Activated CD4-positive, alpha-beta T cell treated with anti-CD3 and anti-CD28 coated beads, Interleukin-2, amount 50 U/mL, for 24 hours (primary cell): ENCODE measurements at places on chromosomes 16 and 17.

DNA sequence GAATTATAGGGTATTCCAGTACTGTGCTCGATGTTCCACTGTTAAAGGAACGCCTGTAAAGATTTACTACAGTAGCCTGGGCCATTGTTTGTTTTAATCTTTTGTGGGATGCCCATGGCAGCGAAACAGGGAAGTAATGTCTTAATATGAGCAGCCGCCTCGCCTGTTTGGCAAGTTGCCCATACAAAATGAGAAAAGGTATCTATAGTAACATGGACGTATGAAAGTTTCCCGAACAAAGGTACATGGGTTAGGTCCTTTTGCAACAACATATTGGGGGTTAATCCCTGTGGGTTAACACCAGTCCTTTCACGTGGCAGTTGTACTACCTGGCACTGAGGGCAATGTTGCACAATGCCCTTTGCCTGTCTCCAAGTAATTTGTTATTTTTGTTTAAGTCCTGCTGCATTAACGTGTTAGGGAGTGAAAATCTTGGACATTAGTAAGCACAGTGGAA, 21.1 kb upstream of the TMC5 start:
- DNase-seq: no peak

GRCh38 chr16:89209522-89210044, 7.9 kb upstream of the ZNF778 start:
- DNase-seq: no peak

GRCh38 chr17:73609758-73610157, 34.5 kb downstream of the SDK2 start:
- no peak for DNase-seq

- DNase-seq: no peak
Measured at GRCh38 chr17:15442311-15443180, 24.9 kb downstream of the CDRT4 start.

DNA sequence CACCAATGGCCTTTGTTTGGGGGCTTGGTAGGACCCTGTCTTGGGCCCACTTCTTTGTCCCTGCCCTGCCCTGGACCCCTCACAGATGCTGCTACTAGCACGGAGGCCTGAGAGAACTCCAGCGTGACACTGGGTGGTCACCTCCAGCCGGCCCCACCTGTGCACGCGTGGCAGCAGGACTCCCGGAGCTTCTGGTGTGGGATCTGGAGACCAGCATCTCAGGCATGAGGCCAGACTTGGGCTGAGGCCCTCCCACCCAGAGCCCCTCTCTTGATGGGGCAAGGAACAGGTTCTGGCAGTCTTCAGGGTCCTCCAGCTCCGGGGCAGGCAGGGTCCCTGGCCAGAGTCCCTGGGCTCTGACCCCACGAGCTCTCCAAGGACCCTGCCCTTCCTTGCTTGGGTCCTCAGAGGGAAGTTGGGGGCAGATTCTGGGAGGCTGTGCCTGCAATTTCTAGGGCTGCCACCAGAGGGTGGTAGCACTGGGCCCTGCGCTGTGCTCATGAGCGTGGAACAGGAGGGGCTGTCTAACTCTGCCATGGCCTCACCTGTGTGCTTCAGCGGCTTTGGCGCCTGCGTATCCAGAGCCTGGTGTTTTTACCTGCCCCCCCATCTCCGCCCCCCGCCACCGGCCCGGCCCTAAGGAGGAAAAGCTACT, 3.1 kb upstream of the BAIAP3 start:
- no peak for DNase-seq

- DNase-seq: no peak
Measured at GRCh38 chr17:36877771-36878170, 59.5 kb upstream of the LHX1 start.

DNA sequence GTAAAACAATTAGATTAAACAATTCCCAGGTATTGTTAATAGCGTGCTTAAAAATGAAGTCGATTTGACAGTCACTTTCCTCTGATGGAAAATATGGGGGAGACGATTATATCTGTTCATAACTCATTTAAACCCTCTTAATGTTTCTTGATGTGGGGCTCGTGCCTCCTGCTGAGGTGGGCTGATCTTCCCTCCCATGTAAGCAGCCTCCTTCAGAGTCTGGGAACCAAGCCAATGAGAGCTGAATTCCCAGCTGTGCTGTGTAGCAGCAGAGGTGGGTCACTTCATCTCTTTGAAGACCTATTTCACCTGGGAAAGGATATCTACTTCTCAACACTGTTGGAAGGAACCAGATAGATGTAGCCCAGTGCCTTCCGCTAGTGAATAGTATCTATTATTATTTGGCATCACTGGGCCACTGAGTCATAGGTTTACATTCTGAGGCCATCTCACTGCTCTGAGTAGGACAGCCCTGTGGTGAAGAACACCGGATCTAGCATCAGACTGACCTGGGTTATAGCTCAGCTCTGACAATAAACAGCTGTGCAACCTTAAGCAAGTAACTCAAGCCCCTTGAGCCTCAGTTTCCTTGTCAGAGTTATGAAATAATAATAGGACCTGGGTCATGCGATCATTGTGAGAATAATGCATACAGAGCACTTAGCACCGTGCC, 85.3 kb upstream of the C16orf82 start:
- DNase-seq: no peak

- no peak for DNase-seq
Measured at GRCh38 chr17:58532555-58532951, 18.1 kb upstream of the MTMR4 start.

GRCh38 chr17:47735139-47735464, 2.1 kb downstream of the TBX21 start:
- no peak for DNase-seq

GRCh38 chr16:15461376-15461775, 27.0 kb downstream of the BMERB1 start:
- DNase-seq: no peak

DNA sequence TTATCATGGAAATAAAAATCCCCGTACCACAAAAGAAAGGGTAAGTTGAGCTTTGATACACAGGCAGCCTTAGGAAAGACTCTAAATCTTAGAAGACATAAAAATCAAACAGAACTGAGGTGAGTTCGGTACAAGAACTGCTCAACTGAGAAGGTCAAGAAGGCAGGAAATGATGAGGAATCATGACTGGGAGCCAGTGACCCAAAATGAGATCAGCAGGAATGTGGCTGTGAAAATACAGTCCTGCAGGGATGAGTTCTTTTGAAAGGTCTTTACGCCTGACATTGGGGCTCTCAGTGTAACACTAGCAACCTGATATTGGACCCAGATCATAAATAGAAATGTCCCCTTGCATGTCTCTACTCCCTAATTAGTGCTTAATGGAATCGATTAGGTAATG, 56.3 kb upstream of the CDH11 start:
- DNase-seq: no peak

DNA sequence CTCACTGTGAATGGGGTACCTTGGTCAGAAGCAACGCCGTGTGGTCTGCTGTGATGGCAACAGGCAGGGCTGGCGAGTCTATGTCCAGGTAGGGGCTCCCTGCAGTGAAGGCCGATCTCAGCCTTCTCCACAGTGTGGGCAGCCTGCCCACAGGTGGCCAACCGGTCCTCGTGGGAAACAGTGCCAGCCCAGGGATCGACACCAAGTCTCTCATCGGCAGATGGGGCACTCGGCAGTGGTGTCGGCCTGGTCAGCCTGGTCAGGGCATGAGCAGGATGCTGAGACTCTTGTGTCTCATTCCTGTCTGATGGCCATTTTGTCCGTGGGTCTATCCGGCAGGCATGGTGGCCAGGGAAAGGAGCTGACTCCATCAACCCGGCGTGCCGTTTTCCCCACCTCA, 92.2 kb downstream of the TNFRSF13B start:
- no peak for DNase-seq

DNA sequence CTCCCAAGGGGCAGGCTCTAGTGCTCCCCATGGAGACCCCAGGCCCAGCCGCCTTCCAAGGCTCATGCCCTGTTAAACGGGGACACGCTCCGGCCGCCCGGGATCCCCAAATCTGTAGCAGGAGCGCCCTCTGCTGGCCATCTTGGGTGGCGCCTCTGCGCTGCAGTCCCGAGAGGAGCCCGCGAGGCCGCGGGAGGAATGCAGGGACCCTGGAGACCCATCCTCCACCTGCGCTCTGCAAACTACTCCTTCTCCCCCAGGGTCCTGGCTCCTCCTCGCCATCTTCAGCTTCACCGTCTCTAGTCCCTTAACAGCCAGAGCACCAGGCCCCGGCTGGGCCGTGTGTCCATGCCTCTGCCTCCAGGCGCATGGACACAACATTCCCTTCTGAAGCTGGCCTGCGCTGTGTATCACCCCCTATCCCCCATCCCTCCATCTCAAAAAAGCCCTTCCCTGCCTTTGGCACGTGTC, 23.6 kb upstream of the KRT17 start:
- peak; percentile 90 for DNase-seq

- no peak for DNase-seq
Measured at GRCh38 chr17:74856112-74856511, 3.6 kb downstream of the GRIN2C start.

GRCh38 chr16:57825298-57826044, 23.2 kb upstream of the KIFC3 start:
- DNase-seq: no peak

DNA sequence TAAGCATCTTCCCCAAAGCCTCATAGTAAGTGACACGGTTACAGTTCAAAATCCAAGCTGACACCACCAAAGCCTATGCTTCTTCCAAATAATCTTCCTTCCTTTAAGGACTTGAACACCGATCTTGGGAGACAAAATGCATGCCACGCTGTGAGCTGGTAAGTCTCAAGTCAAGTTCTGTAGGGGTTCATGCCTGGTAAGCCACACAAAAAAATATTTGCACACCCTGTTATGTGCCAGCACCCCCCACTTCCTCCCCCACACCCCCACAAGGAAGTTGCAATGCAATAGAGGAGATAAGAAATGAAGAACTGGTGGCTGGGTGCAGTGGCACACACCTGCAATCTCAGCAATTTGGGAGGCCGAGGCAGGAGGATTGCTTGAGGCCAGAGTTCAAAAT, 5.6 kb downstream of the NOG start:
- DNase-seq: no peak

DNA sequence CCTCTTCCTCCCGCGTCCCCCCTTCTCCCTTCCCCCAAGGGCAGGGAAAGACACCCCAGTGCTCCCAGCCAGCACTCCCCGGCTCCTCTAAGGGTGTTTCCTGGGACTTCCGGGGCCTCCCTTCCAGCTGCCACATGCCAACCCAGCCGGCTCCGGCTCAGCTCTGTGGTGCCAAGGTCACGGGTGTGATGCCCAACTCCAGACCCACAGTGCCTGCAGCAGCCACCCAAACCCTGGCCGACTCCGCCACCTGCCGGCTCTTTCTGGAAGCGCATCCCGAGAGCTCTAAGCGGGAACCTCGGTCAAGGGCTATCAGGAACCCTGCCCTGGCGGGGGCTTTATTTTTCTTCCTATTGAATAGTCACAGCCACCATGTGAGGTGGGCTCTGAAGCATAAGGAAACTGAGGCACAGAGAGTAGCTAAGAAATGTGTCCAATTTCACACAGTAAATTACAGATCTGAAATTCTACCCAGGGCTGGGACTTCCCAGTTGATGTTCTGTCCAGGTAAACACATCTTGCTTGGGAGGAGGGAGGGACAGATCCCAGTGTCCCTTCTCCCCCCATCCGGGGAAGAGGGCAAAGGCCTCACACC, 3.3 kb upstream of the PPP1R1B start:
- DNase-seq: peak; percentile 82

GRCh38 chr17:35568561-35568960, 7.9 kb upstream of the SLFN14 start:
- peak; percentile 56 for DNase-seq

DNA sequence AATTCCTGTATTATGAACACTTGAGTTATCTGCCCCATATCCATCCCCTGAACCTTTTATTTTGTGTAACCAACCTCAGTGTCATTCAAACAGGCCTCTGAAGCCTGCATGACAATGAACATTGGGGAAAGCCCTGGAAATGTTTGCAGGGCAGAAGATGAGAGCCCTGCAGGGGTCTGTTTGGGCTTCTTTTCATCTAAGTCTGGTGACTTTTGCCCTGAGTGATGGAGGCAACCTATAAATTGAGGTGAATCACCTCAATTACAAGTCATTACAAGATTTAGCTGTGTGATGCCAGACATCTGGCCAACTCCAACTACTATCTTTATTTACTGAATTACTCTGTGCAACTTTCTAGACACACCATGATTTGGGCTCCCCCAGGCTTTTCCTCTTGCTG, 189.2 kb downstream of the MAF start:
- no peak for DNase-seq

GRCh38 chr17:44758414-44759085, at the start of gene ADAM11:
TSS of gene ADAM11 (plus strand) at chr17:44758988. CDS start at chr17:44759200, 212 bp downstream.
- DNase-seq: no peak

GRCh38 chr17:81681672-81682071, 1.9 kb downstream of the ARL16 start:
- no peak for DNase-seq

- DNase-seq: no peak
Measured at GRCh38 chr17:79476074-79476652, 134.7 kb downstream of the RBFOX3 start.

DNA sequence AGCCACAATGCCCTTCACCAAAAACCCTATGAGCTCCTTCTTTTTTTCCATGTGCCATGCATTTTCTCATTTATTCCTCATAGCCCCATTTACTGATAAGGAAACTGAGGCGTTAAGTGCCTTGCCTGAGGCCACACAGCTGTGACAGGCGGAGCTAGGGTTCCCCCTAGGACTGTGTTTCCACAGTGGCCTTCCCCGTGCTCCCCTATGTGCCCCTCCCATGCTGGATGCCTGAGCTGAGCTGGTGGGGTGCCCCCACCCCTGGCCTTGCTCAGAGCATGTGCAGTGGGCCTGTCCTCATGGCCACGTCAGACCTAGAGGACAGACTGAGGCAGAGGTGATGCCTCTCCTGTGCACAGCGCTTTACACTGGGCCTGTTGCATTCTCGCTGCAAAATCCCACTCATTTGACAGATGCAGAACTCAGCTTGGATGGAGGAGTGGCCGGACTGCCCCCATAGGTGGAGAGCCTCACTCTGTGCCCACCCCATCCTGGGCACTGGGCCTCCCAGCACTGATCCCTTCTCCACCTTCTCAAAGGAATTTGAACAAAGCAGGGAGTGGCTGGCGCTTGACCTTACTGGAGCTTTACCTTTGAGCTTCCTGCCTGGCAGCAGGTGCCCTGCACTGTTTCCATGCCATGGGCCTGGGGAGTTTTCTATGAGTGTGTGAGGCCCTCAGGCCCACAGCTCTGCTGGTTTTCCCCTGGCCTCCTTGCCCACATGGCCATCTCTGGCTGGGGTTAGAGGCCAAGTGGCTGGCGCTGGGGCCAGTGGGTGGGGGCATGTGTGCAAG, 2.6 kb downstream of the MAP2K3 start:
- no peak for DNase-seq

- no peak for DNase-seq
Measured at GRCh38 chr16:15967655-15968315, 18.4 kb downstream of the ABCC1 start.

- DNase-seq: peak; percentile 17
Measured at GRCh38 chr17:39634384-39634871, 2.5 kb upstream of the STARD3 start.
